Left cardiac atrium (tissue), 4 donors: ENCODE measurements at places on chromosomes 4 and X. TPM values are rescaled to one million over a fixed set of nuclear protein-coding genes. Genes with fewer than 3 reads are reported as not detected.

- no peak for DNase-seq
Measured at GRCh38 chr4:3573131-3573530, 40.9 kb upstream of the LRPAP1 start.

DNA sequence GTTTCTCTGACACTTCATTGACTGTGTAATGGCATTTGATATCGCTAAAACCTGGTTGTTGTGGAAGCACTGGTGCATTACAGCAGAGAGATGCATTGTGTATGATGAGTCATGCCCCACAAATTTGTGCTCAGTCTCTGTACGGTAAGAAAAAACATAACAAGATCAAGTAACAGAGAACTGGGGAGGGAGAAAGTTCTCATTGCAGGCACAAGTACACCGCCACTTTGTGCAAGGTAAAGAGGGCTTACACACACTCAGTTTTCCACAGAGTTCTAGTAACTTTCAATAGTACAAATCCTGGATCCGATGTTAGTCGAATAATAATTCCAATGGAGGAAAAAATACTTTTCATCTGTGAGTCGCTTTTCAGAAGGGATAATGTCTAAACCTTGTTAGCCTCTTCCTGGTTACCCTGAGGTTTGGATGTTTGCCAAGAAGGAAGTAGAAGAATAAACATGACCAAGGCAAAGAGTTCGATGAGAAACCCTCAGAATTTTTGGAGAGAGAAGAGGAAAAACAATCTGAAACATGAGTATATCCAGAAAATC, 512.5 kb upstream of the SLIT2 start:
- no peak for DNase-seq

The SLC25A31 gene
- not detected for total RNA-seq

DNA sequence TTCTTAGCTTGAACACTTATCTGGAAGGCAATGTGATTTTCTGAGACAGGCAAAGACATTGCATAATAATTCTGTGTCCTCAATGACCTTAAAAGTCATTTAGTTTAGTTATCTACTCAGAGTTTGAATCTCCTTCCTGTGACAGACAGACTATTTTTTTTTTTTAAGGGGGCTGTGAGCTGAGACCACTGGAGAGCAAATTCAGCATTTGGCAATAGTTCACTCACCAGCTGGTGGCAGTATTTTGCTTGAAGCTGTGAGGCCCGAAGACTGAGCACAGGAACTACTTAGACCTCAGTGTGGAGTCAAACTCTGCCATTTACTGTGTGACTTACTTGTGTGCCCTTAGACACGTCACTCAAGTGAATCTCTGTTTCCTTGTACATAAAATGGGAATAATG, 22.9 kb upstream of the CPE start:
- DNase-seq: no peak

DNA sequence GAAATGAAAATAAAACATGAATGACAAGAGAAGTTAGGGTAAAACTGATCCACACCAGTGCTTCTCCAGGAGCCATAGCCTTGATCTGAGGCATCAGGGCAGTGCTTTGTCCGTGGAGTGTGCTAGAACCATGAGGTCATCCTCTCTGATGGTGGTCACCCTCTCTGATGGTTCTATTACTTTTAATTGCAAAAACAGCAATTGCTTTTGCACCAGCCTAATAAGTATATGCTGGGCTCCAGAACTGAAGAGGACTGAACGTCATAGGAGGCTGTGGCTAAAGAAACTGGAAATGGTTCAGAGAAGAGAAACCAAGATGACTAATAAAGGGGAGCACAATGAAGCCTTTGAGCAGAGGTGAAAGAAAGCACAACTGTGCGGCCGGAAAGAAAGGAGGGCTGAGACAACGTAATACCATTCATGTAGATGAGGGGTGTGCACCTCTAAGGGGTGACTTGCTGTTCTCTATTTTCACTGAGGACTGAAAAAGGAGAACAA, 17.0 kb upstream of the TMEM154 start:
- DNase-seq: no peak

DNA sequence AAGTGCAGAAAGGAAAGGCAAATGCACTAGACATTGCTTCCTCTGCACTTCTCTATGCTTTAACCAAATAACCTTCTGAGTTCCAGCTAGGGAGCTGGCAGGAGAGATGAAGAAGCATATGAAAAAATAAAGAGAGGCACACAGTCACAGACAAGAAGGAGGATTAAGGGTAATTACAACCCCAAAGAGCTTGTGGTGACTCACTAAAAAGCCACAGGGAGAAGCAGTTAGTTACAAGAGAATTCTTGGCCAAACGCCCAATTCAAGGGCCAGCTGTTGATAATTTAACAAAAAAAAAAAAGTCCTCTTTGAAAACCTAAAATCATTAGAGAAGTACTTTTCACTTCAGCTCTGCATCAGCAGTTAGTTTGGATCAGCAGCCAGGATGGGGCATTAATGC, 478.0 kb downstream of the KCNIP4 start:
- DNase-seq: no peak

GRCh38 chr4:41060352-41061334, 153.7 kb downstream of the APBB2 start:
- DNase-seq: no peak
